ENCODE measurements at places on chromosomes 13 and 19. TPM values are rescaled to one million over a fixed set of nuclear protein-coding genes. Genes with fewer than 3 reads are reported as not detected.

- DNase-seq, result no peak
These were observed 62.8 kb downstream of the PEPD start for GRCh38 chr19:33458807-33459206.

- no peak for DNase-seq
These were observed 121.9 kb upstream of the SPACA7 start for GRCh38 chr13:112254061-112254818.

DNA sequence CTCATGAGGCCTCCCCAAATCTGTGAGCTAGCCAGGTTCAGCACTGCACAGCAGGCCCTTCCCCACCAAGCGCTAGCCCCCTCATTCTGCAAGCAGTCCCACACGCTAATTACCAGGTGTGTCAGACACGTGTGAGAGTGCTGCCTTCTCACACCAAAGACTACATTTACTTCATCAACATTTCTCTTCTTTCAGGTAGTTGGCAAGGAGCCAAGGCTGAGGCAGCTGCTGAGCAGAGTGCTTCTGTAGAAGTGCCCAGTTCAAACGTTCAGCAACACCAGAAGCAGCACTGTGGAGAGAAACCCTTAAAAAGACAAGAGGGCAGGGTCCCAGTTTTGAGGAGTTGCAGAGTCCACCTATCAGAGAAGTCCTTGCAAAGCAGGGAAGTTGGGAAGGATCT lies 6.4 kb downstream of the ZNF773 start:
- no peak for DNase-seq

DNA sequence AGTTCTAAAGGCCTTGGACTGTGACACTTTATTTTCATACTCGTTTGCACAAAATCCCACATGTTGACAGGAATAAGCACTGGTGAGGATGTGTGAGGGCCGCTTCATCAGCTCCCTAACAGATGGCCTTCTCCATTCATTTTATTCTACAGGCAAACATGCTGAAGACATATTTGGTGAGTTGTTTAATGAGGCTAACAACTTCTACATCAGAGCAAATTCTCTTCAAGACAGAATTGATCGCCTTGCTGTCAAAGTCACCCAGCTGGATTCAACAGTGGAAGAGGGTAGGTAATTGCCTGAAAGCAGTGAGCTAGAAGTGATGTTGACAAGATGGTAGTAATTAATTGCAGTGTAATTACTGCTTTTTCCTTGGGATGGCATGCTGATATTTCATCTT lies 95.7 kb downstream of the GPR12 start:
- no peak for DNase-seq

DNA sequence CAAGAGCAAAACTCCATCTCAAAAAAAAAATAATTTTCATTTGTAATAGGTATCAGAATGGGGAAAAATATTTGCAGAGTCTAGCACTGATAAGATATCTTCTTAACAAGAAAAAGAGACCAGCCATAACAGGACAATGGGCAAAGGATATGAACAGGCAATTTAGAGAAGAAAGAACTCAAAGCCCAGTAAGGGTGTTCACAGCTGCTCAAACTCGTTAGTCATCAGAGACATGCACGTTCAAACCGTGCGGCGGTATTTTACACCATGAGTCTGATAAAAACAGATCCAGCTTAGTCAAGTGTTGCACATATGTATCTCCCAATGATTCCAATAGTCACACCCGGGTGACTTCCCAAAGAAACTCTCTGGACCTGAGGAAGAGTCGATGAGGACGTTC lies 13.7 kb upstream of the NCCRP1 start:
- DNase-seq, result no peak

GRCh38 chr13:52319876-52320275 lies 86.1 kb downstream of the THSD1 start:
- no peak for DNase-seq

DNA sequence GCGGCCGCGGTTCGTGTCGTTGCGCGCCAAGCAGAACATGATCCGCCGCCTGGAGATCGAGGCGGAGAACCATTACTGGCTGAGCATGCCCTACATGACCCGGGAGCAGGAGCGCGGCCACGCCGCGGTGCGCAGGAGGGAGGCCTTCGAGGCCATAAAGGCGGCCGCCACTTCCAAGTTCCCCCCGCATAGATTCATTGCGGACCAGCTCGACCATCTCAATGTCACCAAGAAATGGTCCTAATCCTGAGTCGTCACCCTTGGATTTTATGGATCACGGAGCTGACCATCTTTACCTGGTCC lies 475 bp downstream of the MRPL57 start:
- no peak for DNase-seq

DNA sequence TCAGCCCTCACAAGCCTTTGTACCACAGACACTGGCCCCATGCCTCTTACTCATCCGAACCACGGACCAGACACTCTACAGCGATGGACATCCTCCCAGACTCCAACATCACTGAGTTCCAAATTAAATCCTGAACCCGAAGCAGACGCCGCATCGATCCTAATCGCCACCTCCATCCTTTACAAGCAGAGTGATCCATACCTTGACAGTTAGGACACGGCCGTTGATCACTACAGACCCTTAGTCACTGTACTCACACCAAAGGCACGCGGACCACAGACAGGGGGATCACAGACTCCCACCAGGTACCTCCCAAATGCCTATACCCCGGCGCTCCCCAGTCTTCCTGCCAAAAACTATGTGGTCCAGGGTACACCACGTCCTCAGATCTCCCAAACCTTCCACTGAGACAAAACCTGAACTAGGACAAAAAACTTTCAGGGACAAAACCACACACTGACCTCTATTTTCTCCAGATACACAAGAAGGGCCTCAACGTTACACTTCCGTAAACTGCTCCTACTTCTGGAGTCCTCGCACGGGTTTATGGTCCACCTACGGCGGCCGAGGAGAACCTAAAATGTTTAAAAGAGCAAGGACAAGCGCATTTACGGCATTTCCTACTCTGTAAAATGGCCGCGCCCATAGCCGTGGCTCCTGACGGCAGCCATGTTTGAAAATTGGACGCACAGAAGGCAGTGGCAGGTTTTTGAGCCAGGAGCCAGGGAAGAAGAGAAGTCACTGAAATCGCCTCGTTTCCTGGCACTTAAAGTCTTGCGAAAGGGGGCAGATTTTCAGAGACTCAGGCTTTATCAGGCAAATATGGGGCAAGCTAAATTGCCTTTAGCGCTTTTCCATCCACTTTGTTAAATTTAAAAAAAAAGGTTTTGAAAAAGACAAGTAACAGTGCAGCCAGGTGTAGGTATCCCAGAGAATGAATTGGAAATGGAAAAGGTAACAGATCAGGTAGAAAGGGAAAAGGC lies at the start of gene ZNF350:
Gene ZNF350, minus strand, starts transcription at position 532 of the 983 bp plus-strand sequence. CDS start 12,480 bp downstream, outside the sequence.
- DNase-seq, result peak; percentile 79

DNA sequence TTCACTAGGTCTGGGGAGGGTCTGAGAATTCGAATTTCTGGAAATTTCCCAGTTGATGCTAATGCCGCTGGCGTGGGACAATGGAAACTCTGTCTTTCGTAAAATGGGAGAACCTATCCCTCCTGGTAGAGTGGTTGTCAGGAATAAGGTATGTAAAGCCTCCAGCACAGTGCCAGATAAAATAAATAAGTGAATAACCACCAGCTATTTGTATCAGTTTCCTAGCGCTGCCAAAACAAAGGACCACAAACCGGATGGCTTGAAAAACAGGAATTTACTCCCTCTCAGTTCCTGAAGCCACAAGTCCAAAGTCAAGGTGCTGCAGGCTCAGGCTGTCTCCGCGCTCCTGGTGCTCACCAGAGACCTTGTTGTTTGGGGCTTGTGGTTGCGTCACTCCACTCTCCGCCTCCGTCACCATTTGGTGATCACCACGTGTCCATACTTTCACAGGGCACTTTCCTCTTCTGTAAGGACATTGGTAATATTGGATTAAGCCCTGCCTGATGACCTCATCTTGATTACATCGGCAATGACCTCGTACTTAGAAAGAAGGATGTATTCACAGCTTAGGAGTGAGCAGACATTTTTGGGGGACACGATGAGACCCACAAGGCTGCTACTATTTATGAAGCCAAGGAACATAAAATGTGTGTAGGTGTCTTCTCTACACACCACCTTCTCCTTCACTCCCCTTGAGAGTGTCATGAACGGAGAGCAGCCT lies 428.5 kb downstream of the IRS2 start:
- DNase-seq, result no peak

DNA sequence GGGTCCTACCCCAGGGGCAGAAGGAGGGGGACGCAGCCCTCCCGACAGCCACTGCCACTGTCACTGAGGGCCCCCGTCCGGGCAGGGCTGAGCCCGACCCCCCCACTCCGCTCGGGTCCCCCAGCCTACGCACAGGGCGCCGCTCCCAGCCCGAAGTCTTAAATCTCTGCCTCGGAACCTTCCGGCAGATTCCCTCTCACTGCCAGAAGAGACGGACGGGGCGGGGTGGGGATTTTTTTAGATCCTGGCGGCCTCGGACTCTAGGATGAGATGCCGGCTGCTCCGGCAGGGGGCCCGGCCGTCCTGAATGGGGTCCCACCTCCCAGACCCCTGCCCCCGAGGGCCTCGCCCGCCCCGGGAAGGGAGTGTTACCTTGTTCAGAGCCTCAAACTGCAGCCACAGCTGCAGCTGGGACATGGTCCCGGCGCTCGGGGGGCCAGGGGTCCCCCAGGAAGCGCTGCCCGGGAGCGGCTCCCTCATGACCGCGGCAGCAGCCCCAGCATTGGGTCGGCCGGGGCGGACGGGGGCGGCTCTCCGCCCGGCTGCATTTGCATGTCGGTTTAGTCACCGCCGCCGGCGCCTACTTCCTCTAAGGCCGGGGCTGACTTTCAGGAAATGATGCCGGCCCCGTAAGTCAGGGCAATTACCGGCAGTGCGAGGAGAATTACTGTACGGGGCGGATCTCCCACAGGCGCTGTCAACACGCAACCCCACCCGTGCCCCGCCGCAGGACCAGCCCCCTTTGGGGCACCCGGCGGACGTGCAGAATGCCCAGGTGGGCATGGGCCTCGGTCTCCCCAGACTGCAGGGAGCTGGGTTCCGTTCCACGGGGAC lies 28.1 kb downstream of the GPX4 start:
- no peak for DNase-seq

The TMPRSS9 gene
- not detected for polyA plus RNA-seq

The WASF3 gene
- 12.8 TPM for polyA plus RNA-seq

The ONECUT3 gene
- not detected for polyA plus RNA-seq

The COL5A3 gene
- 0.02 TPM for polyA plus RNA-seq

Data from SK-N-SH (cell line).